ENCODE measurements at places on chromosomes 5 and 9.

GRCh38 chr5:151063142-151063989 lies 17.5 kb downstream of the TNIP1 start:
- no peaks in the 10 kb centered on the region for H3K27me3 ChIP-seq
- H3K27ac ChIP-seq = peak overlapping the region; percentile 86
- peaks cover 68% of the 10 kb centered on the region for H3K36me3 ChIP-seq
- H3K4me3 ChIP-seq = peak overlapping the region; percentile 38
- peak; percentile 88 for DNase-seq
- H3K4me1 ChIP-seq = peaks cover 73% of the 10 kb centered on the region

DNA sequence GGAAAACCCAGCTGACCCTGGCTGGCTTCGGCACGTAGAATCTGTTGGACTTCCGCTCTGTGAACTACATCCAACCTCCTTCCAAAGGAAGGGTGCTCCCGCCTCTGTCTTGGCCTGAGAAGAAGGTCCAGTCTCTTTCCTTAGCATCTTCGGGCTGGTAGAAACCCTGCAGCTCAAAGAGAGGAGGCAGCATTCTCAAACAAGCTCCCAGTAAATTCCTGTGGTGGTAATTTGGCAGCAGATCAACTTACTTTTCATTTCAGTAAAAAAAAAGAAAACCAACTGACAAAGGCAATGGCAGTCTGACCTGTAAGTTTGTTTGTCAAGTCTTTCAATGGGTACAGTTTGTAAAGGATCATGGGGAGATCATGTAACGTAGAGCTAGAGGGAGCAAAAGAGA lies 176.7 kb downstream of the MED10 start:
- DNase-seq = no peak
- H3K27ac ChIP-seq = no peak overlapping the region
- no peak overlapping the region for H3K4me3 ChIP-seq
- no peaks in the 10 kb centered on the region for H3K4me1 ChIP-seq
- H3K27me3 ChIP-seq = no peaks in the 10 kb centered on the region

GRCh38 chr9:109182940-109183798 lies 16.1 kb upstream of the FRRS1L start:
- H3K36me3 ChIP-seq = no peaks in the 10 kb centered on the region
- H3K4me1 ChIP-seq = no peaks in the 10 kb centered on the region
- H3K27ac ChIP-seq = no peak overlapping the region
- peak; percentile 29 for DNase-seq

- no peaks in the 10 kb centered on the region for H3K27me3 ChIP-seq
- DNase-seq = no peak
- no peak overlapping the region for H3K27ac ChIP-seq
- H3K4me3 ChIP-seq = no peak overlapping the region
- H3K36me3 ChIP-seq = no peaks in the 10 kb centered on the region
Measured at GRCh38 chr5:44932922-44933585, 124.3 kb downstream of the MRPS30 start.

Data from mesenchymal stem cell (in vitro differentiated cells and primary cell).